Osteocyte (in vitro differentiated cells): ENCODE measurements at places on chromosomes 6 and 20. TPM values are rescaled to one million over a fixed set of nuclear protein-coding genes. Genes with fewer than 3 reads are reported as not detected.

CLDN20 gene
- total RNA-seq = not detected in 2 replicates

DPM1 gene
- total RNA-seq = 32.7 and 37.7 TPM in 2 replicates

CBLN4 gene
- total RNA-seq = not detected in 2 replicates

ENPP3 gene
- total RNA-seq = not detected in 2 replicates

PHACTR1 gene
- total RNA-seq = 1.0 and 1.6 TPM in 2 replicates

MTHFD1L gene
- 63.2 and 67.0 TPM in 2 replicates for total RNA-seq

BAG2 gene
- total RNA-seq = 8.8 and 9.1 TPM in 2 replicates
